Aorta (tissue), 5 donors: ENCODE measurements at places on chromosomes 1 and 21. TPM values are rescaled to one million over a fixed set of nuclear protein-coding genes. Genes with fewer than 3 reads are reported as not detected.

DNA sequence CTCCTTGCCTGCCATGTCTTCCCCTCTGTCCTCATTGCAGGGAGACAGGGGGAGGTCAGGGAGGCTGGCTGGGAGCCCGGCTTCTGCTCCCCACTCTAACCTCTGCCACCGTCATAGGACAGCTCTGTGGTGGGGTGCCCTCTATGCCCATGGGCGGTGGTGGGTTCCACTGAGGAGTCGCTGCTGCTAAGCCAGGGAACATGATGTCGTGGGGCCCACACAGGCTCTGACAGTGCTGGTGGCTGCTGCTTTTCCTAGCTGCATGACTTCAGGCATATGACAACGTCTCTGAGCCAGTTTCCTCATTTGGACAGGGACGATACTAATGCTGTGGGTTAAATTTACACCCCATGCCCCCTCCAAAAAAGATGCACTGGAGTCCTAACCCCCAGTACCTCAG is 14.7 kb downstream of the KCNA10 start:
- DNase-seq, result no peak

DNA sequence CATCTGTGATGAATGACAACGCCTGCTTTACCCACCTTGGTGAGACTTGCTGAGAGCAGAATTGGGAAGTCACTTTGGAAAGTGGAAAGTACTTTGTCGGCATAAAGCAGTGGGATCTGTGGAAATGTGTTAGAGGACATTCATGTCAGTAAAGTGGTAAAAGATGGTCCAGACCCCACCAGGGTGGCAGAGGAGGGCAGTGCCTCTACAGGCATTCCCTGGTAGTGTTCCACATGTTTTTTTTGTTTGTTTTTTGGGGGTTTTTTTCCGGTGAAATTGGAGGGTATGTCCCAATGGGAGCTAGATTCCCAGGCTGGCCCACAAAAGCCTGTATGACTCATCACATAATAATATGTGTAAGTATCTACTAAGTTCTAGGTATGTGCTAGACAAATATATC is 80.6 kb downstream of the ELAVL4 start:
- no peak for DNase-seq

GRCh38 chr21:44425307-44425894 is 29.9 kb upstream of the LRRC3 start:
- DNase-seq, result peak; percentile 44

- DNase-seq, result no peak
Measured at GRCh38 chr1:153567621-153568366, 2.1 kb upstream of the S100A2 start.

- DNase-seq, result peak; percentile 91
Measured at GRCh38 chr1:26275580-26276431, 4.1 kb upstream of the SH3BGRL3 start.

GRCh38 chr1:29425631-29426030 is 189.3 kb downstream of the PTPRU start:
- no peak for DNase-seq

DNA sequence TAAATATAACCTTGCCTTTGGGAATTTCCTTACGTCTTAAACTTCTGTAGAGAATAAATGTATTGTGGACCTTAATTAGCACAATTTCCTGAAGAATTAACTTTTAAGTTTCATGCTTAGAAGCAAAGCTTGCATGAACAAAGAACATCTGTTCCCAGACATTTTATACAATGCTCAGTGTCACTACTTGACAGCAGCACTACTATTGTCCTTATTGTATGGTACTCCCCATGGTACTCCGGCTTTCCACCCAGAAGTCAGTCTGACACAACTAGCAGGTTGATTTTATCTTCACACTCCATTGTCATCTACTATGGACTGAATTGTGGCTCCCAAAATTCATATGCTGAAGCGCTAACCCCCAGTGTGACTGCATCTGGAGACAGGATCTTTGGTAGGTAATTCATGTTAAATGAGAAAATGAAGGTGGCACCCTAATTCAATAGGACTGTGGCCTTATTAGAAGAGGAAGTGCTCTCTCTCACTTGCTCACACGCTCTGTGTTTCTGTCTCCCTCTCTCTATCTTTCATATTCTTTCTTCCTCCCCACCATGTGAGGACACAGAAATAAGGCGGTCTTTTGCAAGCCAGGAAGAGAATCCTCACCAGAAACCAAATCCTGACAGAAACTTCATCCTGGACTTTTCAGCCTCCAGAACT is 10.7 kb upstream of the OR2B11 start:
- DNase-seq, result no peak

- no peak for DNase-seq
Measured at GRCh38 chr1:236663934-236664333, 22.4 kb upstream of the ACTN2 start.

GRCh38 chr21:41170859-41171609 is 3.1 kb downstream of the BACE2 start:
- DNase-seq, result peak; percentile 81

DNA sequence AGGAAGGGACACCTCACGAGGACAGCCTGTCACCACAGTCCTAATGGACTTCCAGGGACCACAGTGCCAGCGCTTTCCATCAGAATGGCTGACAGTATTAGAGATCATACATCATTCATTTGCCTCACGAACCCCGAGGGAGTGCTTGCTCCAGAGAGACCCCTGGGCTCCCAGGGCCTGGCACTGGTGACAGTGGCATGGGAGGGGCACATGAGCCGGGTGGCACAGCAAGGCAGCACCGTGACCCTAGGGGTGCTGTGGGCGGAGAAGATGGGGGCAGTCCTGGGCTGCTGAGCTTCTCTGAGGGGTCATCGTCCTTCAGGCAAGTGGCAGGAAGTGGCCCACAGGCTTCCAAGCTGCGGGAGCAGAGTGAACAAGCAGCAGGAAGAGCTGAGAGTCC is 16.4 kb upstream of the TSPEAR start:
- no peak for DNase-seq

GRCh38 chr1:220957233-220957605 is 78.0 kb downstream of the HLX start:
- DNase-seq, result peak; percentile 53

GRCh38 chr1:110542725-110543124 is 23.8 kb upstream of the KCNA10 start:
- DNase-seq, result no peak

- no peak for DNase-seq
Measured at GRCh38 chr1:223245411-223245810, 102.4 kb upstream of the TLR5 start.

DNA sequence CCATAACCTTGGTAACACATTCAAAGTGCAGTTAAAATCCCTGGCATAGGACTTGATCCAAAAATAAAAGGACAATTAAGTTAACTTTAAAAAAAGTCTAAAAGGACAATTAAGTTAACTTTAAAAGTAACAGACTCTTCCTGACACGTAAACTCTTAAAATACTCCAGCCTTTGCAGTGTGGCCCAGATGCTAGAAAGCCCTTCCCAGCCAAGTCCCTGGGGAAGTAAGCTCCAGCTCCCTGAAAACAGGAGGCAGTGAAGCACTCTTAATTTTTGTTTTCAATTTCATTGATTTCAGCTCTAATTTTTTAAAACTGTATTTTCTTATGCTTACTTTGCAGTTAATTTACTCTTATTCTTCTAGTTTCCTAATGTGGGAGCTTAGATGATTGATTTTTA is 5.1 kb upstream of the AIM2 start:
- no peak for DNase-seq

The ATP1A4 gene
- total RNA-seq, result not detected

The OR14K1 gene
- 0.62 TPM for total RNA-seq

The CHI3L1 gene
- 34.2 TPM for total RNA-seq

The FCRLA gene
- total RNA-seq, result 0.57 TPM

The MATN1 gene
- not detected for total RNA-seq
